Naive thymus-derived CD4-positive, alpha-beta T cell (primary cell): ENCODE measurements at places on chromosomes 3 and 15. TPM values are rescaled to one million over a fixed set of nuclear protein-coding genes. Genes with fewer than 3 reads are reported as not detected.

GRCh38 chr3:109887293-109887692, 549.9 kb upstream of the DPPA4 start:
- DNase-seq: no peak
- no peak overlapping the region for H3K4me3 ChIP-seq
- no peak overlapping the region for H3K27ac ChIP-seq
- H3K36me3 ChIP-seq: no peaks in the 10 kb centered on the region

DNA sequence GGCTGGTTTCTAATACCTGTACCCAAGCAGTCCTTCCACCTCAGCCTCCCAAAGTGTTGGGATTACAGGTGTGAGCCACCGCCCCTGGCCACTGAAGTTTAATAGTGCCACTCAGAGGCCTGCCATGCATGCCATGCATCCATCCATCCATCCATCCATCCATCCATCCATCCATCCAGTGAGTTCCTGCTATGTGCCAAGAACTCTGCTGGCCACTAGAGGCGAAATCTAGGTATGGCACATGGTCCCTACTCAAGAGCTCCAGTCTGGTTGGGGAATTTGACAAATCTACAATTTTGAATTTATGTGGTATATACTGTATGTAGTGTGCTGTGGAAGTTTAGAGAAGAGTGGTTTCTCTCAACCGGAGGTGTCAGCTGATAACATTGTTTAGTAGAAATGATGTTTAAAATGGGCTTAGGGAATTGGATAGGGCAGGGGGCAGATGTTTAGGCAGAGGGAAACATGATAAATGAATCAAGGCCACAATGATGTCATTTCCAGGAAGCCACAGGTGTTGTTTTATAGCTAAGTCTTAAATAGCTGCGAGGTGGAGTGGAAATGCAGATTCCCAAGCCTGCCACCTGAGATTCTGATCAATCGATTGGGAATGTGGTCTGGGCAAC, 384.4 kb upstream of the C2CD4B start:
- DNase-seq: no peak
- no peaks in the 10 kb centered on the region for H3K4me1 ChIP-seq
- H3K36me3 ChIP-seq: no peaks in the 10 kb centered on the region
- H3K27me3 ChIP-seq: no peaks in the 10 kb centered on the region
- no peak overlapping the region for H3K27ac ChIP-seq

DNA sequence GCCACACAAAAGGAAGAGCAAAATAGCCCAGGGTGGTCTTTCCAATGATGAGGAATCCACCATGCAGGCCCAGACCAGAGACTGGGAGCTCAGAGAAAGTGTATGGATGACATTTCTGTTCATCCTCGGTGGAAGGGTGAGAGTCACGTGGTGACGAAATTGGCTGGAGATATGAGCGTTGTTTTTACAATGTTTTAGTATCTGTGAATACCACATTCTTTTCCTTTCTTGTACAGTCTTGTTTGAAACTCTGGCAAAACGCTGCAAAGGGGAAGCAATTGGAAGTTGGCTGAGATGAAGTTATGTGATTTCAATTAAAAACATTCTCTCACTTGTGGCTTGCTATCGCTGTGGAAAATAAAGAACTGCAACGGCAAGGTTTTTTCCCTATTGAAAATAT, 137.5 kb downstream of the MAGI1 start:
- no peaks in the 10 kb centered on the region for H3K4me1 ChIP-seq
- no peaks in the 10 kb centered on the region for H3K36me3 ChIP-seq
- no peak for DNase-seq
- H3K4me3 ChIP-seq: no peak overlapping the region

DNA sequence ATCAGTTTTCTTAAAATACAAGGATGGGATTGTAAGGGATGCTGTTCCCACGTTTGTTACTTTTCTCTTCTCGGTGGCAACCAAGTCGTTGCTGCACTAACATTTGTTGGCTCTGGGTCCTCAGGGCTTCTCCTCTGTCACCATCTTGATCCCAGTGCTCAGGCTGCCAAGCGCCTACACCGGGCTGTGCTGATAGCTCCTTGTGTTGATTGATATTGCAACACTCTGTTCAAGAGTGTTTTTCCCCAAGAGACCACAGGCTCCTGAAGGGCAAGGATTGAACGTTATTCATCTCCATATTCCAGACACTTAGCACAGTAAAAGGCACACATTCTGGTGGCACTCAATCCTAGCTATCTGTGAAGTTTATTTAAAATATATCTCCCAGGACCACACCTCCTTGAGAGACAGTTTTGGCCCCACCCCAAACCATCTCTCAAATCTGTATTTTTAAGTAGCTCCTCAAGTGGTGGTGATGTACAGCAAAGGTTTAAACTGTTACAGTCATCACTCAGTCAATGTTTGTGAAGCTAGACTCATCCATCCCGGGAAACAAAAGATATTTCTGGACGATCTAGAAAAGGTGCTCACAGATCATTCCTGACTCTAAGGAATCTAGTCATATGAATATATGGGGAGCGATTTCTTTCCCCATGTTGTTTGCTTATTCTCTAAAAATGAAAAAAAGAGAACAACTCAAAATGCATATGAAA, 38.5 kb upstream of the FOXP1 start:
- H3K36me3 ChIP-seq: no peaks in the 10 kb centered on the region
- no peaks in the 10 kb centered on the region for H3K27me3 ChIP-seq
- H3K27ac ChIP-seq: no peak overlapping the region
- H3K4me3 ChIP-seq: no peak overlapping the region
- H3K4me1 ChIP-seq: no peaks in the 10 kb centered on the region
- no peak for DNase-seq

Gene C3orf52
- total RNA-seq: 1.2 TPM
